Iris pigment epithelial cell (primary cell): ENCODE measurements at places on chromosomes 1 and 21.

- DNase-seq, result no peak
Observed at GRCh38 chr1:210857705-210858104, 276.2 kb downstream of the KCNH1 start.

DNA sequence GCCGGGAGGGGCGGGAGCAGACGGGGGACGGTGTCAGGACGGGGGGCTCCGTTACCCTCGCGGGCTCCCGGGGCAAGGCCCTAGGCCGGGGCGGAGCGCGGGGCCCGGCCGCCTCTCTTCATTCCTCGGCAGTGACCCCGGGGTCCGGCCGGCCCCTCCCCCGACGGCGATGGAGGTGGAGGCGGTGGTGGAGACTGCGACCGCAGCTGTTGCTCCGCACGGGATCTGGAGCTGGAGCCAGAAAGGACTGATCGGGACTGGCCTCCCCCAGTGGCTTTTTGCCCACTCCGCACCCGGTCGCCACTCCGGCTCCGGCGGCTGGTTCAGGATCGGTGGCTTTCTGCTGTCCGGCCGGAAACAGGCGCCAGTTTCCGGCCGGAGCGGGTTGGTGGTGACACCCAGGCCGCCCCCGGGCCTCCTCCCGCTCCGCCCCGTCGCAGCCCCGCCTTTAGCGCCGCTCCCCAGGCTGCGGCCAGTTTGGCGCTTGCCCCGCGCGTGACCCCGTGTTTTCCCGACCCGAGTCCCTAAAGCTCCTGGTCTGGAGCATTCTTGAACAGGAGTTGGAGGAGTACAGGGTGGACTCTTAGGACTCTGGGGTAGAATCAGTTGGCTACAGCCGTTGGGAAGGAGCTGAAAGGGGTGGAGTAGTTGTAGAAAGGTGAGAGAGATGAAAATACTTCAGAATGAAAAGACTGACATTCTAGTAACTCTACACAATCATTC lies at the start of gene OTUD7B:
Gene OTUD7B (minus strand): TSS at position 334 of the 723 bp plus-strand sequence. CDS start 33,216 bp downstream, outside the sequence.
- DNase-seq, result peak; percentile 89

DNA sequence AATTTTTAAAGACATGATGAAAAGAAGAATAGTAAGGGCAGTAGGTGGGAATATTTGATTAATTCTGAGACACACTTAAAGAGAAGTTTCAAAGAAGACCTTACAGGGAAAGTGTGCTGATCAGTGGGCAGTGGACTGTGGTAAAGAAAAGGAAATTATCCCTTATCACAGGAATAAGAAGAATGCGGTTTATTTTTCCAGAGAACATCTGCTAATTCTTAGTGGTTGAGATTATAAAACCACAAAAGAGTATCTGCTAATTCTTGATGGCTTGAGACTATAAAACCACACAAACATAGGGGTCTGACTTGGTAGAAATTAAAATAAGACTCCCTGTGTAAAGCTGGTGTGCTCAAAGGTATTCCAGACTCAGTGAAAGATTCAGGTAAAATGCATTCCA lies 60.0 kb upstream of the KCTD3 start:
- peak; percentile 43 for DNase-seq

DNA sequence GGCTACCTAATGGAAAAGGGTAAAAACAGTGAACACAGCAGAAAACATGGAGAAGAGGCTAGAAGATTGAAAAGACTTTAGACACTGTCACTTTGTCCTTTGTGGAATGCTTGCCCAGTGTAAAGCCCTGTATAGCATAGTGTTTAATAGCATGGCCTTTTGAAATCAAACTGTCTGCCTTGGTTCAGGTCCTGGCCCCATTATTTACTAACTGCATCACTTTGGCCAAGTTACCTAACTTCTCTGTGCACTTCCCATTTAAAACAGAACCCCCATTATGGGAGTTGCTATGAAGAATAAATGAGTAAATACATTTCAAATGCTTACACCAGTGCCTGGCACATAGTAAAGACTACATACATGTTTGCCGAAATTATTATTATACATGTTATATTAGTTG lies 12.1 kb downstream of the PHC2 start:
- DNase-seq, result no peak
